Activated naive CD4-positive, alpha-beta T cell (primary cell): ENCODE measurements at places on chromosomes 3 and 15.

GRCh38 chr3:114212646-114213045, 24.7 kb downstream of the ZNF80 start:
- no peak for DNase-seq

DNA sequence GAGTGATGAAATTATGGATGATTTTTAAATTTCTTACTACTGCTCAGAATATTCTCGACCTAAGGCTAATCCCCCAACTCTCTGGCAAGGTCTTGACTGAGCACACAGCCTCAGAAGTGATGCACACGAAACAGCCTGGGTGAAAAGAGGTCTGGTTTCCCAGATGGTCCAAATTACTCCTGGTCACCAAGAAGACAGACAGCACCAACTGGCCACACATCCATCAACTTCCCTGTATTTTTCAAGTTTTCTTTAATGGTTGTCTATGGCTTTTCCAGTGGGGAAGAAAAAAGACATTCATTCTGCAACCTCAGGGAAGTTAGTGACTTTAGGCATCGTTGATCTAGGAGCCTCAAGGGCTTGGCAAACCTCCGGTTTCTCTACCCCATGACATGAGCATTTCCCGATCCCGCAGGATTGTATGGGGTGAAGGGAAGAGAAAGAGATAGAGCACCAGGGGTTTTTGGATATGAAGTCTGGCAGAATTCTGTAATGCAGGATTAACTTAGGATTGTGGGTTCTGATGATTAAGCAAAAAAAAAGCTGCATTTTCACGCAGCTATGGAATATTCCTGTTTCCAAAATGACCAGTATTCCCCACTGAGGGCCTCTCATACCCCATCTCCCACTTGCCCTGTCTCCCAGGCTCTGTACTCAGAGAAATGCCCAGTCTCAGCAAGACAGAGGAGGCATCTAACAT, 62.2 kb downstream of the UMPS start:
- no peak for DNase-seq

GRCh38 chr15:46309914-46310313, 675.1 kb downstream of the SQOR start:
- no peak for DNase-seq

DNA sequence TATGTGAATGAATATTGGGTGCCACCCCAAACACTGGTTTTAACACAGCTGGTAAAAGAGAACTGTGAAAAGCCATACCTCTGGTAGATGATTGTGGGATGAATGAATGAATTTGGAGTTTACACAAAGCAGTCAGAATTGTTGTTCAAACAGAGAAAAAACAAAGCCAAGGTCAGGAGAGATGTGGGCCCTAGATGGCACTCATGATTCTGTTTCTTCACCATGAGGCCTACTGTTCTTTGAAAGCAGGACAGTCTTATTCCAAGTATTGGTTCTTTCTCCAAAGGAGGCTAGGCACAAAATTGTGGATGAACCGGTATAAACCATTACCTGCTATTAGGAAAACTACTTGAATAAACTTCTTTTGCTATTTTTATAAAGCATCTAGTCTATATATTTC, 97.6 kb downstream of the SAMMSON start:
- DNase-seq: no peak

DNA sequence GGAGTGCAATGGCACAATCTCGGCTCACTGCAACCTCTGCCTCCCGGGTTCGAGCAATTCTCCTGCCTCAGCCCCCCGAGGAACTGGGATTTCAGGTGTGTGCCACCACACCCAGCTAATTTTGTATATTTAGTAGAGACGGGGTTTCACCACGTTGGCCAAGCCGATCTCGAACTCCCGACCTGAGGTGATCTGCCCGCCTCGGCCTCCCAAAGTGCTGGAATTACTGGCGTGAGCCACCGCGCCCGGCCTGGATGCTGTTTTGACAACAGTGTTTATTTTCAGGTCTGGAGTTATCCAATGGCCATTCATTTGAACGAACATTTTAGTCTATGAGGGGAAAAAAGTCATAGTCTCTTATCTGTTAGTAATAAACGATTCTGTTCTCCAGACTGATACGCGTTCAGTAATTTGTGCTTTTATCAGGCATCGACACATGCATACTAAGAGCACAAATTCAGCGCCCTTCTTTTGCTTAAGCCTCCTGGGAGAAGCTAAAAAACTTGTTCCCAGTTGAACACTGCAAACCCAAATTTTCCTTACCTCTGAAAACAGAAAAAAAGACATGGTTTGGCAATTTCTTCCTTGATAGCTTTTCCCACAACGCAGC, 1.3 kb downstream of the B3GALNT1 start:
- no peak for DNase-seq

- no peak for DNase-seq
These were observed 222.8 kb upstream of the IL12A start for GRCh38 chr3:159765860-159766294.
